ENCODE measurements at places on chromosomes 4 and X. TPM values are rescaled to one million over a fixed set of nuclear protein-coding genes. Genes with fewer than 3 reads are reported as not detected.

DNA sequence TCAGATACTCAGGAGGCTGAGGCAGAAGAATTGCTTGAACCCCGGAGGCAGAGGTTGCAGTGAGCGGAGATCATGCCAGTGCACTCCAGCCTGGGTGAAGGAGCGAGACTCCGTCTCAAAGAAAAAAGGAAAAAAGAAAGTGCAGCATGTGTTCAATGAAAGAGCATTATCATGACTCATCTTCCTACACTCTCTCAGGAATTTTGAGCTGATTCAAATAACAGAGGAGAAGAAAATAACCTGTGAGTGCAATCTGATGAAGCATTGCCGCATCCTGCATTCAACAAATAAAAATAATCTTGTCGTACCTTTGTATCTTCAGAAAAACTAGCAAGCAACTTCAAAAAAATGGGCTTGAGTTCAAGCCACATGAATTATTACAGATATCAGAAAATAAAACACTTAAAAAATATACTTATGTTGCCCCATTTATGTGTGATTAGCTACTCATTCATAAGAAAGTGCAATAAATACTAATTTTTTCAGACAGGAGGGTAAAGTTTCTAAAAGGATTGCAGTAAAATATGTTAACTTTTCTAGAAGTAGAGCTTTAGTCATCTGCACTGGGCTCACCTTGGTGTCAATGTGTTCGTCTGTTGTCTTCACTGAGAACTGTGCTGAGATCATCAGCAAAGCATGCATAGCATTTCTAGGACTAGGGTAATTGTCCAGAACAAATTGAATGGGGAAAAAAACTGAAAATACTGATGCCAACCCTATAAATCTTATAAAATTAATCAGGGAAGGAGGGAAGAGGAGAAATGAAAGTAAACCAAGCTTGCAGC is 90.4 kb upstream of the VCX3B start:
- no peak for DNase-seq

DNA sequence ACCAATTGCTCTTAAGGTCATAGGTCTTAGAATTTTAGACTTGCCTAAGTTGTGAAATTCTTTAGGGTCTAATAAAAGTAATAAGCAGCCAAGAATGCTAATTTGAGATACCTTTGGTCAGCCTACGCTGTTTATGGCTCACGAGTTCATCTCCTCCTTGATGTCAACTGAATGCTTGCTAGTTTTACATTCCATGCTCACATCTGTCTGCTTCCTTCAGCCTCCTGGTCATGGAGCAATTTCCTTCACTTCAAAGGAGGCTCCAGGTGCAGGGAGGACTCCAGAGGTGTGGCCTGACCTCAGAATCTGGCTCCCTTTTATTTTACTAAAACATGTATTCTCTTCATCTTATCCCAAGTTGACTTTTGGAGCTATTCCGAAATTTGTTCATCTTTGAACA is 23.3 kb upstream of the LNX1 start:
- no peak for DNase-seq

- DNase-seq = no peak
Observed at GRCh38 chr4:63607169-63607872, 801.9 kb downstream of the TECRL start.

GRCh38 chr4:165700855-165701254 is 172.2 kb upstream of the TLL1 start:
- DNase-seq = no peak

- no peak for DNase-seq
Observed at GRCh38 chrX:110755611-110756010, 40.0 kb downstream of the CHRDL1 start.

DNA sequence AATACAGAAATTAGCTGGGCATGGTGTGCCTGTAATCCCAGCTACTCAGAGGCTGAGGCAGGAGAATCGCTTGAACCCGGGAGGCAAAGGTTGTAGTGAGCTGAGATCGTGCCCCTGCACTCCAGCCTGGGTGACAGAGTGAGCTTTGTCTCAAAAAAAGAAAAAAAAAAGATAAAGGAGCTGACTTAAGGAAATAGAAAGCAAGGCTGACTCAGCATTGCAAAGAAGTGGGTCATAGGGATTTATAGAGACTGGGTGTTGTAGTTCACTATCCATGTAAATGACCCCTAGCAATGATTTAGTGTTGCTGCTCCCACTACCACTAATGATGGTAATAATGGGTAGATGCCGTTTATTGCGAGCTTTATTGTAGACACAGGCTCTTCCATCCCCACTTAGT is 47.6 kb downstream of the ADD1 start:
- no peak for DNase-seq

DNA sequence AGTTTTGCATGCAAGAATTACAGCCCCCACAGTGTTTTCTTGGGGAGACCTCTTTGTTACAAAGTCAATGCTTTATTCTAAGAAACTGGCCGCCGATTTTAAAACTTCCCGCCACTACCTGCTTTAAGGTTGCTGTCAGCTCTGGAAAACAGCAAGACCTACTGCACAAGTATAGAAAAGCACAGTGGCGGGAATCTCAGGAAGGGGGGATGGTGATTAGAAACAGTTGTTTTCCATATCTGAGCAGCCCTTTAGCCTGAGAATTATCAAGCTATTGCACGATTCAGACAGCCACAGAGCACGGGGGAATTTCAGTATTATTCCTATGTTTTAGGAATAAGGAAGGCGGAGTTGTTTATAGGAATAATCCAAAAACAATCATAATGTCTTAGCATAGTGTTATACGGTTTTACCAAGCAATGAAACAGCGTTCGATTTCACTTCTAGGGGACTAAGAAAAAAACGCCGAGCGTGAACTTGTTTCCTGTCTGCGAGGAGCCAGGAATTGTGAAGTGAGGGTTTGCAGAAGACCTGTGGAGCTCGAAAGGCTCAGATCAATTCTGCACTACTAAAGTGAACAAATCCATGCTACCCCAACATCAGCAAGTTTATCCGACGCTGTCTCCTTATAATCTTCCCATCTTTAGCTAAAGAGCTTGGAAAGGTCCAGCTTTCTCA is 81.3 kb downstream of the HMGN5 start:
- no peak for DNase-seq

Gene PPARGC1A
- not detected for total RNA-seq

Gene PPP4R3C
- not detected for total RNA-seq

Gene C4orf51
- not detected for total RNA-seq

DNA sequence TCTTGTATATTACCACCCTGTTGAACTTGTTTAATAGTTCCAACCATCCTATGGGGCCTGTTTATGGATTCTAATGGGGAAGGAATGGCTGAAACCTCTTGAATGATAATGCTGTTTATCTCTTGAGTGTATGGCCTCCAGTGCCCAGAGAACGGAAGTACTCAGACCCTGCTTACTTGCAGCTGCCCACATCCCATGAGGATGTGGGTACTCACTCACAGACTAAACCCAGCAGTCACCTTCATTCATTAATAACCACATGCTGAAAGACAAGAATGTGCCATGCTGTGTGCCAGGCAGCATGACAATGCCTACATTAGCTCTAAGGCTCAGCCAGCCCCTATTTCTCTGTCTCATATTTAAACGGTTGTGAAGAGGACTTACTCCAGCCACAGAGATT is 5.9 kb upstream of the ARMCX5 start:
- no peak for DNase-seq

Gene VGLL1
- not detected for total RNA-seq

DNA sequence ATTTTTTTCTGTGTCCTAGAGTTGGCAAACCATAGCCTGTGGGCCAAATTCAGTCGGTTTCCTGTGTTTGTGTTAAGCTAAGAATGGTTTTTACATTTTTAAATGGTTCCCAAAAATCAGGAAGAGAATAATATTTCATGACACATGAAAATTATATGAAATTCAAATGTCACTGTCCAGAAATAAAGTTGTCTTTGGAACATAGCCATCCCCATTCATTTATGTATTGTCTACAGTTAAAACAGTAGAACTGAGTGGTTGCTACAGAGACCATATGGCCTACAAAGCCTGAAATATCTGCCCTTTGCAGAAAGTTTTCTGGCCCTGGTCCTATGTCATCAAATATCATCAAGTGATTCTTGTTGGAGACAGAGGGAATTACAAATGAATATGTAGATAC is 15.5 kb downstream of the FRMPD4 start:
- DNase-seq = no peak

DNA sequence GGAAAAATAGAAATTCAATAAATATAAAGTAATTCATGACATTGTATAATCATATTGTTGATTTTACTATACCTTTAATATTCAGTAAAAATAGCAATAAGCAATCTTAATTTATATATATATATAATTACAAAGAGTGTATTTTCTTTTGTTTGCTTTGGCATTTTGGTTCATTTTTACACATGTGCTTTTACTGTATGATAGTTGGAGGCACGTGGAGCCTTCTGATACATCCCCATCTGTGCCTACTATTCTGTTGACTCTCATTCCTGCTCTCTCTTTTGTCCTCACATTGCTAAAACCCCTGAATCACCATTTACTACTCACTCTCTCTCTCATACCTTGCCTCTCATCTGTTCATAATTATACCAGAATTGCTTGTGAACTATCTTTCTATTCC is 106.4 kb upstream of the NDST4 start:
- no peak for DNase-seq

Gene CENPVL2
- total RNA-seq = not detected

GRCh38 chrX:1902901-1903235 is 288.0 kb downstream of the ASMT start:
- DNase-seq = no peak

DNA sequence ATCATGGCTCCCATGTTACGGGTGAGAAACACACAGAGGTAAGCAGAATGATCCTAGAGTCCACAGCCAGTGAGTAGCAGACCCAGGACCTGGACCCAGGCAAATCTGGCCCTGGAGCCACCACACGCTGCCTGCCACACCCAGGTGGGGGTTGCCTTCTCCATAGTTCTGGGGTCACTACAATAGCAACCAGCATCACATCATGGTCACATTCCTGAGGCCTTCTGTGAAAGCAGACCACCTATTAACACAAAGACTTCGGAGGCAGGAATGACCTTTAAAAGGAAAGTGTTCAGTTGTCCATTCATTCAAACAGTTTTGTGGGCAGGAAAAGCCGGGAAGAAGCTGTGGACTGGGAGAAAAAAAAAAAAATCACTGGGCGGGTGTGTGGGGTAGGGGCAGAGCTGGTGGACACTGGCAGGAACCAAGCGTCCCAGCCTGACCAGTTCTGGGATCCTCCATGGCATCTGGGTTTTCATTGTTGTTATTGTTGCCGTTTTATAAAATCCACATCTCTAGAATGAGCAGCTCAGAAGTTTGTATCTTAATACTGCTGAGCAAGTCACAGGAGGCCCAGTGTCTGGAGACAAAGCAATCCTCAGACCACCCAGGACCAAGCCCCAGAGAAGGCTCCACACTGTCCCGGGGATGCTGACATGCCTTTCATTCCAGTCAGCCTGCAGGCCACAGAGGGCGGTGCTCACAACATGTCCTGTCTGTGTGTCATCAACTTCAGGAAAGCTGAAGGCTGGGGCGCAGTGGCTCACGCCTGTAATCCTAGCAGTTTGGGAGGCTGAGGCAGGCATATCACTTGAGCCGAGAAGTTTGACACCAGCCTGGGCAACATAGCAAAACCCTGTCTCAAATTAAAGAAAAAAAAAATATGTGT is 67.0 kb downstream of the SEL1L3 start:
- no peak for DNase-seq

Data from CD8-positive, alpha-beta T cell (primary cell).